GM06990 (cell line): ENCODE measurements at places on chromosomes 4 and X.
A peak's percentile ranks its signal among the peaks of the same experiment; 100 is the strongest.

GRCh38 chr4:101198682-101199339 is 148.5 kb downstream of the PPP3CA start:
- DNase-seq = no peak

- DNase-seq = no peak
Observed at GRCh38 chr4:37981425-37981824, 21.2 kb downstream of the PTTG2 start.

DNA sequence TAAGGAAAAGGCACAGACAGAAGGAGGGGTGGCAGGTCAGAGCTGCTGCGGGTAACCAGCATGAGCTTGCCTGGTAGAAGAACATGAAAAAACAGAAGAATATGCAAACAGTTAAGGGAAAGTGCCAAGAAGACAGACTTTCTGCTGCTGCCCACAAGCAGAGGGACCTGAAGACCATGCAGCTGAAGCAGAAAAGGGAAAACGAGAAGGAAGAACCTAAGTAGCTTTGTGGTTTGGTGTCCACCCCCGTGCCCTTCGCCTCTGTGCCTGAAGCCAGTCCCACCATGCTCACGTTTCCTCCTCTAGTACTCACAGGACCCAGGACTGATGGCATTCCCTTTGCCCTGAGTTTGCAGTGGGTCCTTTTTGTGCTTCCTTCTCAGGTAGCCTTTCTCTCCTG is 62.8 kb downstream of the UBA6 start:
- DNase-seq = no peak

- DNase-seq = no peak
Observed at GRCh38 chr4:139454111-139455045, at the start of gene RAB33B. Gene RAB33B (plus strand): TSS chr4:139454121. CDS start chr4:139454196, 75 bp downstream.

GRCh38 chr4:153438916-153439756 is 27.0 kb upstream of the TMEM131L start:
- peak; percentile 68 for DNase-seq

GRCh38 chr4:110867981-110868720 is 245.3 kb upstream of the PITX2 start:
- no peak for DNase-seq

- DNase-seq = no peak
Observed at GRCh38 chrX:68299898-68300297, 133.4 kb downstream of the OPHN1 start.

- no peak for DNase-seq
Observed at GRCh38 chr4:95217197-95217596, 331.6 kb downstream of the UNC5C start.

- DNase-seq = no peak
Observed at GRCh38 chr4:4439782-4440181, 52.9 kb downstream of the NSG1 start.

- DNase-seq = no peak
Observed at GRCh38 chr4:109879636-109880314, 31.9 kb downstream of the LRIT3 start.

DNA sequence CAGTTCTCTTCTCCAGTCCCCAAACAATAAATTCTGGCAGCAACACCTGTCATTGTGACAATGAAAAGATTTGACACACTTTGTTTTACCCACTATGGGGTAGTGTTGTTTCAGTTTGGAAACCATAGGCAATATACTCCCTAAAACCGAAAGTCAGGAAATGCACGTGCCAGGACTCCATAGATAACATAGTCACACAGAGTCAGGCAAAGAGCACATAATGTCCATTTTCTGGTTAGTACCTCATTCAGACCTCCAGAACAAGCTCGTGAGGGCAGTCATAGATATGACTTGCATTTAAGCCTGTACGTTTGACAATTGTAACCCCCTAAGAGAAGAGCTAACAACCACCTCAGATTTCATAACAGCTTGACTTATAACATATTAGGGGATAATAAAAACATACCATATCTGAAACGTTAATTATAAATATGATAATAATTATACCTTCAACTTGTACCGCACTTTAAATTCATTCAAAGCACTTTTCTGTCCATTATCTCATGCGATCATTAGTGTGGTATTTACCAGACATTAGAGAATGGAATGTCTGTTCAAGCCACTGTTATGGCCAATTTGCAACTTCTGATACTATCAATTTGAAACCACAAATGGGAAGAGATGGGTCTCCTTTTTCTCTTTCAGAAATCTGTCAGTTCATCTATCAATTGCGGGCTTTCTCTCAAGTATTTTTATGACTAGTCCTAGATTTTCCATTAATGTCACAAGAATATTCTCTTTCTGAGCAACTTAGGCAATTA is 147.4 kb downstream of the LDB2 start:
- no peak for DNase-seq

- no peak for DNase-seq
Observed at GRCh38 chr4:37767019-37767418, 59.5 kb upstream of the PGM2 start.

DNA sequence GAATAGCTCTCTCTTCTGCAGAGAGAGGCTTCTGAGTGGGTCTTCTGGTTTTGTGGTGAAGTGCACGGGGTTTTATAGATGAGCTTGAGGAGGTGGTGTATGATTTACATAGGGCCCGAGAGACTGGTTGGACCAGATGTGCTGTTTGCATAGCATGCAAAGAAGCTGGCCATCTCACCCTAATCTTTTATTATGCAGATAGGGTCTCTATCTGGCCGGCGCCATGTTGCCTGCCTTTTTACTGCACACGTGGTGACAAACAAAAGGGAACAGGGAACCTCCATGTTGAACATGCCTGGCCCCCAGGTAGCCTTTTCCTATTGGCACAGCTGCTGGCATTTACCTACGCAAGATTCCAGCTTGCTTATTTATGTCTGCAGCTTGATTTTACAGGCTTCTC is 473.3 kb upstream of the FAM47C start:
- DNase-seq = no peak

DNA sequence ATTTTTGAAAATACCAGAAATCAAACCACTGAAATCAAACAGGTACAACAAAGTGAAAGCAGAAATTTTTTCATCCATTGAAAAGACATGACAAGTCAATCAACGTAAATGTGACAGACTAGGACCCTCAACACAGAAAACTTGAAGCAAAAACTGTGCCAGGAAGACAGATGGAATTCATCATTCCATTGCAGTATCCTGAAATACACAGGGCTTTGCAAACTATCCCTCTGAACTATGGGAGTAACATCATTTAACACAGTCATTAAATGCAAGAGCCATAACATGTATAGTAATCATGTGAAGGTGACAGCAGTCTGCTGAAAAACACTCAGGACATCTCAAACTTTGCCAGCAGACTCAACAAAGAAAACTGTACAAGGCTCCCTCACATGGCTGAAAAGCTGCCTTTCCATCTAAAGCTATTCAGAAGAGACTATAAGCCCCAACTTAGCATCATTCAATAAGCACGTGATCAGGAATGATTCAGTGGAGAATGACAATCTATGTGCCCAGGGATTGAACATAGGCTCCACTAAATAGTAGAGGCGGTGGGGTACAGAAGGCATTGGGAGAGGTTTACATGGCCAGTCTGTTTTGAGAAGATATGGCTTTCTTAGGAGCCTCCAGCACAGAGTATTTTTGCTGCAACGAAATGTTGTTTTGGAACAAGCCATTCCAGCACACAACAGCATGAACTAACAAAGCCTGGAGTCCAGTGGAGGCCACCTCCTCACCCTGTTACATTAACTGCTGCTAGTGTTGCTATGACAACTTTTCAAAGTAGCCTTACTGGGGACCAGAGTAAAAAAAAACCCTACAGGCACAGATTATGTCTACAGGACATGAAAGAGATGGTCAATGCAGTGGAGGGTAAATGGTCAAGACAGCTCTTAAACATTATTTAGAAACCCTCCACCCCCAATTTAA is 274.5 kb upstream of the NOCT start:
- DNase-seq = no peak

GRCh38 chr4:155073852-155074251 is 134.6 kb upstream of the NPY2R start:
- no peak for DNase-seq

GRCh38 chr4:43369036-43369594 is 476.6 kb downstream of the GRXCR1 start:
- no peak for DNase-seq

DNA sequence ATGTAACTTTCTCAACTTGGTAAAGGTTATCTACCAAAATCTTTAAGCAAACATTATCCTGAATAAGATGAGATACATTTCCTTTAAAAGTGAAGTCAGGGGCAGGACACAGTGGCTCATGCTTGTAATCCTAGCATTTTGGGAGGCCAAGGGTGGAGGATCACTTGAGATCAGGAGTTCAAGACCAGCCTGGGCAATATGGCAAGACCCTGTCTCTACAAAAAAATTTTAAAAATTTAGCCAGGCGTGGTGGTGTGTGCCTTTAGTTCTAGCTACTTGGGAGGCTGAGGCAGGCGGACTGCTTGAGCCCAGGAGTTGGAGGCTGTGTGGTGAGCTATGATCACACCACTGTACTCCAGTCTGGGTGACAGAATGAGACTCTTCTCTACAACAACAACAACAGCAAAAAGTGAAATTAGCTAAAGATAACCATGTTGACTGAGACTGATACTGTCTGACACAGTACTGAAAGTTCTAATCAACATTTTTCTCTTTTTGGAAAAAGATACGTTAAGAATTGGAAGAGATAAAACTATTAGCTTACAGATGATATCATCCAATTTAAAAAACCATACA is 4.9 kb downstream of the DCAF16 start:
- DNase-seq = no peak

GRCh38 chr4:138317175-138317748 is 75.1 kb upstream of the SLC7A11 start:
- DNase-seq = no peak
